Cardiac muscle cell (in vitro differentiated cells and primary cell): ENCODE measurements at places on chromosomes 1 and 21. TPM values are rescaled to one million over a fixed set of nuclear protein-coding genes. Genes with fewer than 3 reads are reported as not detected.

TMCC2 gene
- 6.3 and 9.0 TPM in 2 replicates for polyA plus RNA-seq

C2CD4D gene
- 0.41 and 0.44 TPM in 2 replicates for polyA plus RNA-seq

OR10J4 gene
- polyA plus RNA-seq, result not detected in 2 replicates

ASH1L gene
- 25.9 and 27.3 TPM in 2 replicates for polyA plus RNA-seq

CELA2B gene
- 0.26 TPM in 1 of 2 replicates, not detected in the other for polyA plus RNA-seq

OR2AJ1 gene
- polyA plus RNA-seq, result not detected in 2 replicates

SPATA45 gene
- polyA plus RNA-seq, result 0.52 TPM in 1 of 2 replicates, not detected in the other

DIRAS3 gene
- polyA plus RNA-seq, result 5.0 and 12.3 TPM in 2 replicates

CDC42BPA gene
- polyA plus RNA-seq, result 25.1 and 32.8 TPM in 2 replicates
